Stimulated activated CD4-positive, alpha-beta T cell treated with anti-CD3 and anti-CD28 coated beads, Interleukin-4, amount 100 ng/mL, for 1 hour (primary cell): ENCODE measurements at places on chromosomes 6 and 20.

DNA sequence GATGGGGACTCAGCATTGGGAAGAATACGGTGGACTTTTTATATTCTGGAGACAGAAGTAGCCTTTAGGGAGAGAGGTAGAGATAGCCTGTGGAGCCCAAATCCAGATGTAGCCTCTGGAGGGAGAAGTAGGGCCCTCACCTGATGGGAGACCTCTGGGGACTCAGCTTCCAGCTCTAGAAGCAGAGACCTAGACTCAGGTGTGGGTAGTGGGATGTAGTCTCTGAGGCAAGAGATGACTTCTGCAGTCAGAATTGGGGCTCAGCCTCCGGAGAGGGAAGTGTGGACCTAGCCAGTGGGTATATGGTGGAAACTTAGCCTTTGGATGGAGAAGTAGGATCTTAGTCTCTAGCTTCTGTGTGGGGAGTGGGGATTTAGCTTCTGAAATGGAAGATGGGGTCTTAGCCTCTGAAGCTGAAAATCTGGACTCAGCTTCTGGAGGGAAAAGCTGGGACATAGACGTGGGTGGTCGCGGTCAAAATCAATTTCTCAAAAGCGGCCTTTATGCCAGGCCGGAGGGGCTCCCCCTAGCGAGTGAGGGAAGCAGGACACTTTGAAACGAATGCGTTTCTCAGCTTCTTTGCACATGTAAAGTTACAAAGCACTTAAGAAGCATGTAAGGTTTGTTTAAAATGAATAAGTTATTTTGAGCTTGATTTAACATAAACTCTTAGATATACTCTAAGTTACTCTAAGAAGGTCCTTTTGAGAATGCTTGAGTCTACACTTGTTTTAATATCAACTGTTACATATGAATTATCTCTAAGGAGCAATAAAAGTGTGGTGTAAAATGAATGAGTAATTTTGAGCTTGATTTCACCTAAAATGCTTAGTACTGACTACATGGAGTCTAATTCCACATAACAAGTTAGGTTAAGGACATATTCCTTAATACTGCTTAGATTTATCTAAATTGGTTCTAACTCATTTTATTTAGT lies 12.9 kb upstream of the ZNF343 start:
- peak; percentile 58 for DNase-seq

DNA sequence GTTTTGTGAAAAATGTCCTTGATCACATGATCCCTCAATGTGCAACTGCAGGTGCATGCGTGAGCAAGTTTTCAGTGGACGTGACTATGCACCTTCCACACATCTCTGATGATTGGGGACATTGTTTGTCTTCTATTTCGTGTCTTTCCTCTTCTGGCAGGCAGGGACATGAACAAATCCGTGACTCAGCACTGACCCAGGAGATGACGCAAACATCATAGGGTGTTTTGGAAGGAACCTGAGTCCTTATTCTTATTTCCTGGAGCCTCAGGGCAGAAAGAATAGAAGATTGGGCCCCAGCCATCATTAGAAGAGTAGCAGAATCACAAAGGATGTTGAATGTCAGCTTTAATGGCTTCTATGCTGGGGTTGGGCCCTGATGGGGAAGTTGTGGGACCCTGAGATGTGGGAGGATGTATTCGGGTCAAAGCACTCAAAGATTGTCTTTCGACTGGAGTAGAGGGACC lies 11.9 kb upstream of the SIRPD start:
- DNase-seq: no peak

- DNase-seq: no peak
Measured at GRCh38 chr20:35260426-35260825, 17.5 kb downstream of the MMP24OS start.

- DNase-seq: no peak
Measured at GRCh38 chr6:71190809-71191208, 97.8 kb upstream of the OGFRL1 start.

DNA sequence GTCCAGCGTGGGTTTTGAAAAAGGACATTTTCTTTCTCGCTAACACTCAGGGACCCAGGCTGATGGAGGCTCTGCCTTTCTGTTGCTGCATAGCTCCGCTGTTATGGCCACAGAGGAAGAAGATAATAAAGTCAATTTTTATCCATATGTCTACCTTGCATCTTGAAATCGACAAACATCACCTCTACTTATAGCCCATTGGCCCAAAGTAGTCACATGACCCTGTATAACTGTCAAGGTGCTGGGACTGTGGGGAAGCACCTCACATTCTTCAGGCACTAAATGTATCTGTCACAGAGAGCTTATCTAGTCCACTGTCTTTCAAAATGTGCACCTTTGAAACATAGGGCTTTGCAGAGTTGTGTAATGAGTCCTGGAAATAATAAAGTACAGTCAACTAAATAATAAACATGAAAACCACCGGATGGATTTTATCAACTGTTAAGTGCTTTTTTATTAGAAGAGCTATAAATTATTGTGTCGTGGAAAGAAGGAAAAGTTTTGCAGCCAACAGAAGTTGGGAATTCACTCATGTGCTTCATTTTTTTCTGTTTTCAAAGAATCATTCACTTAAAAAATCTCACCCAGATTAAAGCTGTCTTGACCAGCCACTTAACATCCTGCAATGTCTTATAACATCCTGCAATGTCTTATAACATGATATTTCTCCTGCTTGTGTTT lies 47.7 kb upstream of the RCAN2 start:
- no peak for DNase-seq

GRCh38 chr20:54938707-54939106 lies 463.3 kb downstream of the DOK5 start:
- no peak for DNase-seq

DNA sequence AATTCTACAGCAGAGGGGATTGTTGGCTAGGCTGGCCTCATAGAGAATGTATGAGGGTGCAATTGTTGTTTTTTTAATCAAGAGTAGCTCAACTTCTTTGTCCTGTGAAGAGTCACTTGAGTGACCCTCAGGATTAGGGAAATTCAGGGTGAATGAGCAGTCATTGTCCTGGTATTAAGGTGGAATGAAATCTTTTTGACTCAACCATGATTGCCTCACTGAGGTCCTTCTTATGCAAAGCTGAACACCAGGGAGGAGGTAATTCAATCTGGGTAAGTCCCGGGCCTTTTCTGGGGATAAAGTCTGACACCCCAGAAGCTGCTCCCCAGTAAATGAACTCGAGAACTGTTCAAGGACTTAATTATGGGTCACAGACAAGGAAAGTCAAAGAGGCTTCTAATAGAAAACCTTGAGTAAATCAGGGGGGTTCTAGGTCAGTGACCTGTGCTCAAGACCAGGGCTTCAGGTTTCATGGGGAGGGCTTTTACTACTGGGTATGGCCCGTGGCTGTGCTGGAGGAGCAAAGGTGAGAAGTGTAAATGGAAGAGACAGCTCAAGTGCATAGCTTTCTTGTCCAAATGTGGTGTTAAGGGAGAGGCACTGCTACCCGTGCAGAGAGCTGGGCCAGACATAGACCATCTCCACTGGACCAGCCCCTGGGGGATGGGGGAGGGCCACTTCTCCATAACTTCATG lies 25.3 kb upstream of the ZBTB24 start:
- DNase-seq: no peak

DNA sequence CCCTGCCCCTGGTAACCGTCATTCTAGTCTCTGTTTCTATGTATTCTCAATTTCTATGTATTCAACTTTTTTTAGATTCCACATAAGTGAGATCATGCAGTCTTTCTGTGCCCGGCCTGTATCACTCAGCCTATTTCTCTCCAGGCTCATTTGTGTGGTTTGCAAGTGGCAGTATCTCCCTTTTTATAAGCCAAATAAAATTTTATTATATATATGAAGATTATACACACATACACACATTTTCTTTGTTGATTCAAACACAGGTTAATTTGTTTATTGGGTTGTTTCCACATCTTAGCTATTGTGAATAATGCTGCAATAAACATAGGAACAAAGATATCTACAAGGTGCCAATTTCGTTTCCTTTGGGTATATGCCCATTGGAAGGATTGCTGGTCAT lies 571.7 kb downstream of the DHX35 start:
- no peak for DNase-seq

DNA sequence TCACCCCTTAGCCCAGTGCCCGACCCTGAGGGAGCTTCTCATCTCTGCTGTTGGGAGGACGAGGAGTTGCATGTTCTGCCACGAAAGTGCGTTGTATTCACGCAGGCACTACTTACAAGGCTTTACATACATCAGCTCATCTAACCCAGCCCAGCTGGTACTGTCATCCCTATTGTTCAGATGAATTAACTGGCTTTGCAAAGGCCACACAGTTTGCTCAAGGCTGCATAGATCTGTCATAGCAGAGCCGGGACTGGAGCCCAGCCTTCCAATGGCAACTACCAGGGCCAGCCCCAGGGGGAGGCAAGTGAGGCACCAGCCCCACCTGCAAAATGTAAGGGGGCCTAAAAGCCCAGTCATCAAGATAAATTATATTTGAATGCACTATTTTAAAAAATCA lies 257.6 kb downstream of the NFATC2 start:
- DNase-seq: no peak

DNA sequence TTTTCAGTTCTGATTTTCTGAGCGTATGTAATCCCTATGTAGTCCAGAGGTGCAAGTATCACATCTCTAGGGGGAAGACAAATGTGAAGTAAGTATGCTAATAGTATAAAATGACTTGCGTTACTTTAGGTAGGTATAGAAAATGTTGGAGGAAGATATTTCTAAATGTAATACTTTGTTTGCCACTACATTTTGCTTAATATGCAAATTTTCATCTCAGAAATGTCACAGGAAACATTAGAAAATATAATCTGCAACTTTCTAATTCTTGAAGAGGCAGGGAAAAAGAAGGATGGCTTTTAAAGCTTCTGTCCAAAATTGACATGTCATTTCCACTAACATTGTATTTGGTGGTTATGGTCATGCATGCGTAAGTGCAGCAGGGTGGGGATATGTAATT lies 85.6 kb downstream of the CD2AP start:
- DNase-seq: no peak

DNA sequence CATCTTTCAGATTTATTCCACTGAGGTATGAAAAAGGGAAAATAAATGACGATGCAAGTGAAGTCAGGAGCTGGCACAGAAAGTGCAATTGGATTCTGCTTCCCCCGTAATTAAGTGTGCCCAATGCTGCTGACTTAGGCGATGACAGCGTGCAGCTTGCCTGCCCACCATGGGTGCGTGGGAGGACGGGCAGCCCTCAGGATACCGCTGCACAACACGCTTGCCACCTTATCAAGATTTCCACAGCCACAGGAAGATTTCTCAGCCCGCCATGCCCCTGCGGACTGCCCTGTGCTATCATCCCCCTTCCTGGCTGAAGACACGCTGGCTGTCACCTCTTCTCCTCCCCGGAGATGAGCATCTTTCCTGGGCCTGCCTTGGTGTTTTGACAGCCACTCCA lies 103.3 kb upstream of the BACH2 start:
- no peak for DNase-seq

- peak; percentile 53 for DNase-seq
Measured at GRCh38 chr6:144150710-144151657, 667 bp downstream of the STX11 start.

GRCh38 chr6:52994031-52994838 lies 849 bp downstream of the GSTA4 start:
- DNase-seq: no peak

GRCh38 chr6:154561750-154562149 lies 51.3 kb upstream of the CNKSR3 start:
- DNase-seq: no peak

GRCh38 chr20:18686696-18687095 lies 98.8 kb downstream of the DTD1 start:
- DNase-seq: no peak

GRCh38 chr6:77561768-77562314 lies 91.0 kb upstream of the MEI4 start:
- no peak for DNase-seq

DNA sequence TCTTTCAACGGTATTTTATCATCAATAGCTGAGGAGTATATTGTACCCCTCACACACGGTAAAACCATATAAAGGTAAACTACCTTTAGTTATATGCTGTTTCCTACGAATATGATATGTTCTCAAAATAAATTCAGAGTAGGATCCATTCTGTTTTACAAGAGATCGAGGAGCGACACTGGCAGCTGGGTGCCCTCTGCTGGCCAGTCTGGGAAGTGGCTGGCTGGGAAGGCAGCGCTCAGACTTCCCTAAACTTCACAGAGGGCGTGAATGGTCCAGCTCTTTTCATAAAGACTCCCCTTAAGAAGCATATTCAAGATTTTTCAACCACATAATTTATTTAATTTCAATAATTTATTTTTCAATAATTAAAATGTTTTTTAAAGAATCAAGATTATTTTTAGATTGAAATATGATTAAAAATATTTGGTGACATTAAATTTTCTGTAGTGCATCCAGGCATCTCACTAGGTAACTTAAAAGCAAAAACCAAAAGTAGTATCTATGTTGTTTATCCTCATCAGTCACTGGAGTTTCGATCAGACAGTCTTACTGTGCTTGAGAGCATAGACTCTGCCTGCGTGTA lies 187.5 kb upstream of the PDE10A start:
- DNase-seq: peak; percentile 64

DNA sequence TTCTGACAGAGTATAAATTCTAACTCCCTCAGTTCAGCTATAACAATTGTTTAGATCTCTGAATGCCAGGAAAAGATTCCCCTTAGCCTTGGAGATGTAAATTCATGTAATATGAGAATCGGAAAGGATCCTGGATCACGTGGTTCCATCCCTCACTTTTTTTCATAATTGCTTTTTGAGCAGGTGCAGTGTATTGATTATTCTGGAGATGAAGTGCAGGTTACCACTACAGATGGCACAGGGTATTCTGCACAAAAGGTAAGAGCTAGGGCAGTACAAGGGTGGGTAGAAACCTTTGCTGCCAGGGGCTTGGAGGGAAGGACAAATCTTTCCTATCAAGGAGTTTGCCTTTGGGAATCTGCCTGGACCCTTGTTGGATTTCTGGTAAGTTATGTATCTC lies 52.7 kb downstream of the KDM1B start:
- DNase-seq: no peak

GRCh38 chr6:89313006-89313405 lies 2.1 kb downstream of the GABRR2 start:
- DNase-seq: no peak

GRCh38 chr20:36989797-36990196 lies 38.3 kb upstream of the SAMHD1 start:
- no peak for DNase-seq

DNA sequence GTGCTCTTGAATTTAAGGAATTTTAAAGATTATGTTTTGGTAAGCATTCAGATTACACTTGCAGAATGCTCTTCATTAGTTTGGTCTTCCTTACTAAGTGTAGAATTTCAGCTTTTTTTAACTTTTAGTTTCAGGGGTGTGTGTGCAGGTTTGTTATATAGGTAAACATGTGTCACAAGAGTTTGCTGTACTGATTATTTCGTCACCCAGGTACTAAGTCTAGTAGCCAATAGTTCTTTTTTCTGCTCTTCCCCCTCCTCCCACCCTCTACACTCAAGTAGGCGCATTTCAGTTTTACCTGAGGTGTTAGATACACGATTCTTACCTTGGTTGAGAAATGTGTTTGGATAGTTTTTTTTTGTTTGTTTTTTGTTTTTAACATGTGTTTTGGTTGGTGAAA lies 68.3 kb downstream of the AFG1L start:
- DNase-seq: no peak

- DNase-seq: no peak
Measured at GRCh38 chr20:47097691-47098622, 203.3 kb downstream of the EYA2 start.

GRCh38 chr6:159686703-159687102 lies 6.3 kb downstream of the SOD2 start:
- no peak for DNase-seq

- no peak for DNase-seq
Measured at GRCh38 chr6:33857932-33858475, 54.2 kb upstream of the MLN start.
